ENCODE measurements at places on chromosomes 4 and X.
A peak's percentile ranks its signal among the peaks of the same experiment; 100 is the strongest.

DNA sequence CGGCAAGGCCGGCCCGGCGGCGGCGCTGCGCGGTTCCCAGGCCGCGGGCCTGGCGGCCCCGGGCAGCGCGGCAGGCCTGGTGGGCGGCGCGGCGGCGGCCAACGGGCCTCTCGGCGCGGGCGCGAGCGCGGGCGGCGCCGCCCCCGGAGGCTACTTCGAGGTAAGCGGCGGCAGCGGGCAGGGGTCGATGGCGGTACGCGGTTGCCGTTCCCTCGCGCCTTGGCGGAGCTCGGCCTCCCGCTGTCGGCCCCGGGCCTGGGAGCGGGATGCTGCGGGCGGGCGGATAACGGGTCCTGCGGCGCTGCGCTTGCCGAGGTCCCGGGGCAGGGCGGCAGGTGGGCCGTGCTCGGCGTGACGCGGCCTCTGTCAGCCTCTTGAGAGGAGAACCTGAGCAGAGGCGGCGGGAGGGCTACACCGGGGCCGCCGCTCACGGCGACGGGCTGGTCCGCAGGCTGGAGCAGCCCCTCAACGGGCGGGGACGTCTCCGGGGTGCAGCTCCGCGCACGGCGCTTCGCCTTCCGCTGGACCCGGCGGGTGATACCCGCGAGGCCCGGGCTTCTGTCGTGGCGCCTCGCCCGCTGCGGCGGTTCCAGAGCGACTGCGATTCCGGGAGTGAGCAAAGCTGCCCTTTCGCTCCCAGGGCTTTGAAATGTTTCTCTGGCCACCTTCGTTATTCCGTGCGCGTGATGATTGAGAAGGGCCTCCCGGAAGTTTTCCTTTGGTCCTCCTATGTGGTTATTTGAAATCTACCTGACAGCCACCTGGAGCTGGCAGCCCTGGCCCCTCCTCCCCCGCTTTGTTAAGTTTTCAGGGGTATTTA, 774 bp downstream of the FAM193A start:
- DNase-seq = peak; percentile 25

DNA sequence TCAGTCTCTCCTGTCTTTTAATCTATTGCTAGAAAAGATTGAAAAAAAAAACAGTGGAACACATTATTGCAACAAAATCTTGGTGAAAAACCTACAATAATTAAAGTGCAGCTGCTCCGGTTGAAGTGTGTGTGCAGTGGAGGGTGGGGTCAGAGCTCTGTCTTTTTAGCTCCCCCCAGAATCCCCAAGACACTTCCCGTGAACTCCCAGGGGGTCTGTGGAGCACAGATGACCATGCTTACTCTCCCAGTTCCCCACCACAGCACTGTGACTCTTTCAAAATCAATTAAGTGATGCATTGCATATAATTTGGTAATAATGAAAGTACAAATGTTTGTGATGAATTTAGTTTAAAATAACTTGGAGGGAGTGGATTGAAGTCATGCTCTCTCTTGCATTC, 15.7 kb upstream of the SLC10A4 start:
- no peak for DNase-seq

DNA sequence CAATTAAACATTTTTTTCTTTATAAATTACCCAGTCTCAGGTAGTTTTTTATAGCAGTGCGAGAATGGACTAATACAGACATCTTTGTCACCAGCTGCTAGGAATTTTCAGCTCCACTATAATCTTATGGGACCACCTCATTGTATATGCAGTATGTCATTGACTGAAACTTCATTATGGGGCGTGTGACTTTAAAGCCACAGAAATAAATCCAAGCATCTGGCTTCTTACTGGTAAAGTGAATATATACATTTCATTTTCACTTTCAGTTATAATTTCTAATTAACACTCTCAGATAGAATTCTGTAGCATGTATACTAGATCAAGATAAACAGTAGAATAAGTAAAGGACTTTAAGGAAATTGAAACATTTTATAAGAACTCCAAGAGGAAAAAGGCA, 21.9 kb downstream of the IL15 start:
- DNase-seq = no peak

DNA sequence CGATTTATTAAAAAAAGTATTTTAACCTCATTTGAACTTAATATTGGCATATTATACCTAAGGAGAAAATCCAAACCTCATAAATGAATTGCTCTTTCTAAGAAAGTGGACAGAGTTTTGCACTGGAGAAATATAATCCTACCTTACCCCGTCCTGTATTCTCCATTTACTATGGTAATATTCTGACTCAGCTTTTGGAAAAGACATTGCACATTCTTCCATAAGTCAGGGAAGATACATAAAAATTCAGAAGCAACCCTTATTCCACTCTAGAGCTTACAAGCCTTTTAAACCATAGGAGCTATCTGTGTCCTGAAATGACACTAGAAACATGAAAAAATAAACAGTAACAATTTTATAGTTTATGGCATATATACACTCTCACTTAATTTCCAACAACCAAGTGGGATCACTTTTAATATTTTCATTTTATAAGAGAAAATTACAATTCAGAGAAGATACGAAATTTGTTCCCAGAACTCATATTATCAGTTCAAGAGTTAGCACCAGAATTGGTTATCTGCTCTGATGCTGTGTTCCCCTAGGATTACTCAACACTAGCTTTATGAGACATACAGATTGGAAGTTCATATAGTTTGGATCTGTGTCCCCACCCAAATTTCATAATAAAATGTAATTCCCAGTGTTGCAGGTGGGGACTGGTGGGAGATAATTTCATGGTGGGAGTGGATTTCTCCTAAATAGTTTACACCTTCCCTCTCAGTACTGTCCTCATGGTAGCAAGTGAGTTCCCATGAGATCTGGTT, 359.4 kb downstream of the ARAP2 start:
- no peak for DNase-seq

GRCh38 chr4:73152893-73153292, 83.4 kb upstream of the COX18 start:
- DNase-seq = no peak
